ENCODE measurements at places on chromosomes 13 and 19.

- DNase-seq, result peak; percentile 87
Measured at GRCh38 chr13:27424246-27425157, at the start of gene GTF3A. TSS of gene GTF3A (plus strand) at chr13:27424619.

DNA sequence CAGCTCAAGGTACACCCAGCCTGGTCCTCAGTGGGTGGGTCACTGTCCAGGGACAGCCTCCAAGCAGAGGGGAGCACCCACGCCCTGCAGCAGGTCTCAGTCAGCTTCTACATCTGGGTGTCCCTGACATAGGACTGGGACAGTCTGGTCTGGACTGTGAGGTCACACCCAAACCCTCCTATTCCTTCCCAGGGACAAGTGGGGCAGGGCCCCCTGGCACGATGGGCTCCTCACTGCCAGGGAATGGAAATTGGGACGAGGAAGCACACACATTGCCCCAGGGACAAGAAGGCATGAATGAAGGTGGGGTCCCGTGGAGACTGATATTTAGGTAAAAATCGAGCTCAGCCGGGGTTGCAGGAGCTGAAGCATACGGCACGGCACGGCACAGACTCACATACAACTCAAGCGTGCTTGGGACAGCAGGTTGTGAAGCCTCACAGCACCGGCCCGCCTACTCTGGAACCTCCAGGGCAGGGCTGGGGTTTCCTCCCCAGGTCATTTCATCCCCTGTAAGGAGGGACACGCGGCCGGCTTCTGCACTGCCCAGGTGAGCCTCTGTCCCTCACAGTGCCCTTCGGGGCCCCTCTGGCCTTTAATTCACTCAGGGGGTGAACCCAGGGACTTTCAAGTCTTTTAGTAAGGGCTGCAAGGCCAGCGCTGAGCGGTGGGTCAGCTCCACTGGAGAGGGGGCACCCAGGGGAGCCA lies 3.5 kb downstream of the PNMA8B start:
- DNase-seq, result no peak

- no peak for DNase-seq
Measured at GRCh38 chr19:58326501-58326913, 287 bp upstream of the ZSCAN22 start.

DNA sequence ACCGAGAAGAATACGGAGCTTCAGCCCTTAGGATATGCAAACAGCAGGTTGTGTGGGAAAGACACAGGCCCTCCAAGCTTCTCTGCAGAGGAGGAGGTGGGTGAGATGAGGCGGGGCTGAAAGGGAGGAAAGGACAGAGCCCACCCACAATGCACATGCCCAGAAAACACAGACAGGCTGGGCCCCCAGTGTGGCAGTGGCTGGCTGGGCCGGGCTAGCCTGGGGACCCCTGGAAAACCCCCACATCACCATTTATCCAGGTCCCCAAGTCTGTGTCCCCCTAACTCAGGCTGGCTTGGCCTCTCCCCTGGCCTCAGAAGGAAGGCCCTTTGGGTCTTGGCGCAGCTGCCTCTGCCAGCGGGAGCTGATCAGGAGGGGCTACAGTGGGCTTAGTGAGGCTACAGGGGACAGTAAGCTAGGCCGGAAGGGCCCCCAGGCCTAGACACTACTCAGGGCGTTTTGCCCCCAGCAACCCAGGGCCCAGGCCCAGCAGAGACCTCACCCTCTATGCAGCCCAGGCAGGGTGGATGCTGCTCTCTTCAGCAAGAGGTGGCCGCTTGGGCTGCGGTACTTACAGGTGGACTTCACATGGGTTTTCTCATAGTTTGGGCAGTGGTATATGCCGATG lies 119.5 kb downstream of the TUBA3C start:
- DNase-seq, result no peak

GRCh38 chr13:87671031-87671752 lies at the start of gene SLITRK5:
TSS of gene SLITRK5 (plus strand) at chr13:87671371. CDS start at chr13:87675389, 4,018 bp downstream.
- peak; percentile 17 for DNase-seq

DNA sequence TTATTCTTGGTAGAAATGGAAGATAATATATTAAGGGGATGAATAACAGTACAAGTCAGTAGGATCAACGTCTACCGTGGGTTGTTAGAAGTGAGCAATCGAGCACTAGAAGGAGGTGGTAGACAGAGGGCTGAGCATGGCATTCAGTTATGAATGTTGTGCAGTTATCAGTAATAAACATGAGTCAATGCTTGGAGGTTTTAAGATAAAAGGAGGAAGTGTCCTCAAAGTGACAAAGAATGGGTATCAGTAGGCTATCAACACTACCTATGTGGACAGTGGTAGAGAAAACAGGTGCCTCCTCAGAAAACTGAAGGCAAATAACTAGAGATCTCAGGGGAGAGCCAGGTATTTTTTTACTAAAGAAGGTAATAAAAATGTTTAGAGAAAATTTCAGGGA lies 1607.0 kb downstream of the PCDH9 start:
- no peak for DNase-seq

DNA sequence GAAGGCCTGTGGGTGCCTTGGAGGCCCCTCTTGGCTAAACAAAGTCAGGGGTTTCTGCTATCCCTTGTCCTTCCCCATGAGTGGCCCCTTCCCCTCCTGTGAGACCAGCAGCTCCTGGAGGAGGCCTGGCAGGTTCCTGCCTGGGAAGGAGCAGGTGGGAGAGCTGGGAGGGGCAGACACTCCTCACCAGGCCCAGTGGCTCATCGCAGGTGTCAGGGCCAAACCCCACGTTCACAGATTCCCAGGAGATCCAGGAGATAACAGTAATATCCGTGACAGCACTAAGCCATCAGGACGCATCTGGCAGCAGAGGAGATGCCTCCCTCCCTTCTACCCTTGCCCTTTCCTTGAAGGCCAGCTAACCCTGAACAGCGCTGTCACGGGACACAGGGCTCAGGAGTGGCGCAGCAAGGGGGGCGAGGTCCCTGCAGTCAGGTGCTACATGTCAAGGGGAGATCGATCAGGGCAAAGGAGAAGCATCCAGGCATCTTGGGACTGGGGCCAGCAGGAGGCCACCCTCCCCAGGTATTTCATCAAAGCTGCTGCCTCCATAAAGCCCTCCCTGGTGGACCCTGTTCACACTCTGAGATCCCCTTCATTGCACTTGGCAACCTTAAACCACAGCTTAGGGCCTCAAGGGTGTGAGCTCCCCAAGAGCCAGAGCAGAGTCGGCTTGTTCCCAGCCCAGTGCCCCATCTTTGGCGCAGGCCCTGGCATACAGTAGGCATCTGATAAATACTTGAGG lies 4.8 kb downstream of the CEBPA start:
- DNase-seq, result no peak

GRCh38 chr19:38194061-38194701 lies 29.8 kb downstream of the DPF1 start:
- no peak for DNase-seq

- DNase-seq, result no peak
Measured at GRCh38 chr19:29117926-29118325, 95.0 kb downstream of the UQCRFS1 start.

DNA sequence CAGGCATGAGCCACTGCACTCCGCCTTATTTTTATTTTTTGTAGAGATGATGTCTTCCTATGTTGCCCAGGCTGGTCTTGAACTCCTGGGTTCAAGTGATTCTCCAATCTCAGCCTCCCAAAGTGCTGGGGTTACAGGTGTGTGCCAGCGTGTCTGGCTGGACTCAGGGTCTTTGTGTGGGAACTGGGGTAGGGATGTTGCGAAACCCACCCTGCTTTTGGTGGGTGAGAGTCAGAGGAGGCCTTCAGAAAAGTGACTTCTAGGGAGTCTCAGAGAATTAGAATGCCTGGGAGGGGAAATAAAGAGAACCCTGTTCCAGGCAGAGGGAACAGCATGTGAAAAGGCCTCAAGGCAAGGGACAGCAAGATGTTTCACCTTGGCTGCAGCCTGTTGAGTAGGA lies 13.2 kb downstream of the TLE5 start:
- no peak for DNase-seq

DNA sequence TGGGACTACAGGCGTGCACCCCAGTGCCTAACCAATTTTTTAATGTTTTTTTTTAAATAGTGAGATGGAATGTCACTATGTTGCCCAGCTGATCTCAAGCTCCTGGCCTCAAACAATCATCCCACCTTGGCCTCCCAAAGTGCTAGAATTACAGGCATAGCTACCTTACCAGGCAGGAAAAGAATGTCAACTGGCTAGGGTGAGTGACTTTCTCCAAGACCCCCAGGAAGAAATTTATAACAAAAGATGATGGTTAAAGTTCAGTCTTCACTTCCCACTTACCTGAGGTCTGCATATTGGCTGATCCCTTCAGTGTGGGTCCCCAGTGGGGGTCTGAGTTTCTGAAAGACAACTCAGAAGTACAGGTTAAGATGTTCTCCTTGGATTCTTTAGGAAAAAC lies 893.0 kb downstream of the UQCRFS1 start:
- no peak for DNase-seq

GRCh38 chr13:39197647-39198007 lies 159.4 kb downstream of the NHLRC3 start:
- no peak for DNase-seq

GRCh38 chr13:110270507-110270906 lies 36.5 kb downstream of the COL4A1 start:
- DNase-seq, result no peak

Measured in CD4-positive, alpha-beta T cell (primary cell).